ENCODE measurements at places on chromosomes 5 and 9. TPM values are rescaled to one million over a fixed set of nuclear protein-coding genes. Genes with fewer than 3 reads are reported as not detected.

The FOXD4L6 gene
- not detected for total RNA-seq

- no peaks in the 10 kb centered on the region for H3K27me3 ChIP-seq
- H3K36me3 ChIP-seq: no peaks in the 10 kb centered on the region
- no peak overlapping the region for H3K27ac ChIP-seq
- peaks cover 16% of the 10 kb centered on the region for H3K4me1 ChIP-seq
- no peak overlapping the region for H3K4me3 ChIP-seq
Observed at GRCh38 chr5:171521679-171522078, 102.2 kb downstream of the FGF18 start.

DNA sequence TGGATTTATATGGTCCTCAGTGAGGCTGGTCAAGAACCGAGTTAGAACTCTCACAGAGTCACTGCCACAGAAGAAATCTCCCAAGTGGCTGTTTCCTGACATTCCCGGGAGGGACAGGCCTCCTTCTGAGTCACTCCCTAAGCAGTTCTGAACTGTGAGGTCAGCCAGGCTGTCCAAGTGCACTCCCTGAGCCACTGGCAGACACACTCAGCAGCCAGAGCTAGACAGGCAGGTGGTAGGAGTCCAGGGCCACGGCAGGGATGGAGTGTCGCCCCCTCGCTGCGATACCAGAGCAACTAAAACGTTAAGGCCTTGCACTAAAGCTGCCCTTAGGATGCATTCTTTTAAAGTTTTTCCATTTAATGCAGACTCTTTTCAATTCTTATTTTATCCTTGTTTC is 3.4 kb downstream of the IL4 start:
- H3K4me1 ChIP-seq: peaks cover 18% of the 10 kb centered on the region
- H3K27me3 ChIP-seq: no peaks in the 10 kb centered on the region
- no peaks in the 10 kb centered on the region for H3K36me3 ChIP-seq
- peak; percentile 82 for DNase-seq
- H3K4me3 ChIP-seq: no peak overlapping the region

DNA sequence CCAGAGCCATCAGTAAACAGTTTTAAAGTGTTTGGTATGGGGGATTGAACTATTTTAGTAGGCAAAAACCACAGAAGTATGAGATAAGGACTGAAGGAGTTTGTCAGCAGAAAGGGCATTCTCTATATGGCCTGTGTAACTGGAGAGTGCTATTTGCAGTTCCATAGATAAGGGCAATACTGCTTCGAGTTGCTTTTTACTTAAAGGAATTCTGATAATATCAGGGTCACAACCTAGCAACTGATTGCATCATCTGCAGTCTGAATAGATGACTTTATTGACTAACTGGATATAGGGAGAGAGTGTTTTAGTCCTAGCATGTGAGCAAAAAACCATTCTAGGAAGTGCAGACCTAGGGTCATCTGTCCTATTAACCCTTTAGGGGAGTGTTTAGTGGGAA is 645.2 kb upstream of the PTPRD start:
- no peaks in the 10 kb centered on the region for H3K4me1 ChIP-seq
- no peak overlapping the region for H3K27ac ChIP-seq
- H3K36me3 ChIP-seq: no peaks in the 10 kb centered on the region
- no peak overlapping the region for H3K4me3 ChIP-seq
- H3K27me3 ChIP-seq: no peaks in the 10 kb centered on the region
- DNase-seq: no peak

DNA sequence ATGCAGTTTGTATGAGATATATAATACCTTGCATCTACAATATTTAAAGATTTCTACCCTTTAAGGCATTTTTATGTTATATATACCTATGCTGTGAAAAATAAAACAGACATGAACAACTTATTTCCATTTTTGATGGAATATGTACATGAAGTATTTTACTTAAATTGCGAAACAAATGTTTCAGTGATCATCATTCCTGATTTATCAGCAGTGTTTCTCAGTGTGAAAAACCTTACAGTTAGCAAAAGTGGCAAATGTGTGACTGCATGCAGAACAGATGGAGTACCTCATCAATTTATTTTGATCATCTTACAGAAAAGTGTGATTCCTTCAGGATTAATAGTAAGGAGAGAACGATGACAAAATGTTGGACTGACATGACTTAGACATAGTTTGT is 43.1 kb downstream of the PRR16 start:
- H3K36me3 ChIP-seq: no peaks in the 10 kb centered on the region
- H3K27ac ChIP-seq: no peak overlapping the region
- H3K4me3 ChIP-seq: no peak overlapping the region
- no peaks in the 10 kb centered on the region for H3K4me1 ChIP-seq
- DNase-seq: no peak

DNA sequence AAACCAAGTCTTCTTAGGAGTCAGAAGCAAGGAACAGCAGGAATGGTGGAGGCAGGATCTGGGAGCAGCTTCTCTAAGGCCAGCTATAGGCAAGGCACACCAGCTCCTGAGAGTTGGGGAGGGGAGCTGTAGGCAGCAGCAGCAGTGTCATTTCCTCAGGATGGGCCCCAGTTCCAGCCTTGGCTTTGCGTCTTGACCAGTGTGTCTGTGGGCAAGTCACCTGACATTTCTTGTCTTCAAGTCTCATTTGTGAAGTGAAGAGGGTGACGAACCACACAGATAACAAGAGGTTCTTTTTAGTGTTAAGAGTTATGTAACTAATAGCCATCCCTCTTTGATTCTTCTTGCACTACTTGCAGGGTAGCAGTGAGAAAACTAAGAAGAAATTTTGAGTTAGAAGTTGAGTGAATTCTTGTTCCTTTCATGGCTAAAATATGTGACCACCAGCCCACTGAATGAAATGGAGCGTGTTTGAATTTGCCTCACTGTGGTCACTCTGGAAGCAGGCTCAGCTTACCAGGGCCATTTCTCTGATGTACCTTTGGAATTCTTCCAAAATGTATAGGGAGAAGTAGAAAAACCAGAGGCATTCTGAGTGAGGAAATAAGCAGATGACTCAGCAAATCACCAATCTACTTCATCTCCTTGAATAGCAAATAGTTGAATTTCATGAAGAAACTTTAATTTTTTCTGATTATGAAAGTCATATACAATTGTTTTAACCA is 42.4 kb downstream of the RHOBTB3 start:
- DNase-seq: no peak
- no peak overlapping the region for H3K4me3 ChIP-seq
- H3K36me3 ChIP-seq: peaks cover 5% of the 10 kb centered on the region
- no peaks in the 10 kb centered on the region for H3K4me1 ChIP-seq
